ENCODE measurements at places on chromosomes 12 and 14.
A peak's percentile ranks its signal among the peaks of the same experiment; 100 is the strongest.

- no peak for DNase-seq
Observed at GRCh38 chr12:56029166-56029519, 8.3 kb downstream of the IKZF4 start.

DNA sequence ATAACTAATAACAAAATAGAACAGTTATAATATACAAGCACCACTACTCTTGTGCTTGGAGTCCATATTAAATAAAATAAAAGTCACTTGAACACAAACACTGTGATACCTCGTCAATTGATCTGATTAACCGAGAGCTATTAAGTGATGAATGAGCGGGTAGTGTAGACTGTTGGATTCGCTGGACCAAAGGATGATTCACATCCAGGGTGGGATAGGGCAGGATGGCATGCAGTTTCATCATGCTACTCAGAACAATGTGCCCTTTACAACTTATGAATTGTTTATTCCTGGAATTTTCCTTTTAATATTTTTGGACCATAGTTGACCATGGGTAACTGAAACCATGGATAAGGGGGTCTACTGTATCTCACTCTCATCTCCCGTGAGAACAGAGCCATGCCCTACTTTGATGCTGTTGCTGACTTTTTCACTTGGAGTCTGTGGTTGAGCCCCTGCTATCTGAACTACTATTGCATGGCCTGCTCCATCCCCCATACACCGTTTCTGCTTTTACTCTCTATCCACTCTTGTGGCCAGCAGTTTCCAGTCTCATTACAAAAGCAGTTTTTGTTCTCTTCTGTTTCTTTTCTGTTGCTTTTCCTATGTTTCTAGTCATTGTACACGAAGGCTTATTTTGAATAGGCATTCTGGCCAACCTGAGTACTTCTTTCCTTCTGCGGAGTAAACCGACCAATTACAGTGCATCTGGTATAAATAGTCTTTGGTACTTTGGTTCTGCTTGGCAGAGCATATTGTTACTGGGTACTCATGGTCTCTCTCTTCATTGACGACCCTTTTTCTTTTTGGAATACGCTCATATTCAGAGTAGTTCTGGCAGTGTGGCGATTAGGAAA is 12.2 kb downstream of the TMTC2 start:
- no peak for DNase-seq

GRCh38 chr12:1915082-1915968 is 3.1 kb downstream of the CACNA2D4 start:
- no peak for DNase-seq

DNA sequence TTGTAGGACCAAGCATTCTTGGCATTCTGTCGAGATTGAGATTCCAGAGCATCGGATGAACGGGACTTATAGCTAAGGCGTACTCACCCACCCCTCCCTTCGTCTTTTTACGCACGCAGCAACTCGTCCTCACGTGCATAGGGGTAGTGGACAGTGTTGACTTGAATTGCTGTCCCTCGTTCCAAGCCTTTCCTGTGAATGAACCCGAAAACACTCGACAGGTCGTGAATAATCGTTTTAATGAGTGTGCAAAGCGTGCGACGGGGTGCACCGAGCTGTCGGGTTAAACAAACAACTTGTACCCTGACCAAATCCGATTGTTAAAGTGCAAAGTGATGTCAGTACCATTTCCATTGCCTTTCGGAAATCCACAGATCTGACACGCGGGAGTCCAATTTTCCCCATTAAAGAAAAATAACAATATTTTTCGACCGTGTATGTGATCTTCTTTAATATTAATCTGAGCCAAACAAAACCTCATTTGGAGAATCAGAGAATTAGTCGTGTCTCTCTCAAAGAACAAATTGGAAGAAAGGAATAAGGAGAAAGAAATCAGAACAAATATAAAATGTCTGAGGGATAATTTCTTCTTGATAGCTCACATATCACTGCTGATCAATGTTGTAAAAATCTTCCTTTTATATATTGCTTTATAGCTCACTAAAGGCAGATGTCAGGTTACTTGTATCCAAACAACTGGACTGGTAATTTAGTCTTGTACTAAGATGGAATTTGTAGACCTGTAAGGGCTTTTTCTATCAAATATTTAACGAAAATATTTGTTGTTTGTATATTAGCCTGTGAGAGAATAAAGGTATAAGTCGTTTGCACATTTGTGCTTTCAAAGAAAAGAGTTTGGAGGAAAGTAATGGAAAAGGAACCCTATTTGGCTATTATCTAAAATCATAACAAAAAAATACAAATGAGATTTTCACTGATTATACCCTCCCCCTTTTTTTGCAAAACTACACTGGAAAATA is 11.8 kb downstream of the FOXG1 start:
- no peak for DNase-seq

- no peak for DNase-seq
Observed at GRCh38 chr14:36955376-36955775, 217.0 kb downstream of the SLC25A21 start.

DNA sequence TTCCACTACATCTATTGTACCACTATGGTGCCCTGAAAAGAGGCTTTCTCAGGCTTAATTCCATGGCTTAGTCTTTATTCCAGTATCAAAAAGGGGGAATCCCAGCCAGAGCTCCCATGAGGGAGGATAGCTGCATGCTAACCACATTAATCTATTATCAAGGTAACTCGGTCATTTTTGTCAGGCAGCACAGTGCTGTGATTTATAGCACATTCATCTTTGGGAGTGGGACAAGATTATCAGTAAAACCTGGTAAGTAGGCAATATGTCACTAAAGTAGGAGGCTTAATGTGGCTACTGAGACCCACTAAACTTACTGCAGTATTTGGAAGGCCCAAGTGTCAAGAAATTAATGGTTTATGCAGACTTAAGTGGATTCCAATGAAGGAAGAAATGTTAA is 58.9 kb downstream of the DAD1 start:
- DNase-seq: no peak

DNA sequence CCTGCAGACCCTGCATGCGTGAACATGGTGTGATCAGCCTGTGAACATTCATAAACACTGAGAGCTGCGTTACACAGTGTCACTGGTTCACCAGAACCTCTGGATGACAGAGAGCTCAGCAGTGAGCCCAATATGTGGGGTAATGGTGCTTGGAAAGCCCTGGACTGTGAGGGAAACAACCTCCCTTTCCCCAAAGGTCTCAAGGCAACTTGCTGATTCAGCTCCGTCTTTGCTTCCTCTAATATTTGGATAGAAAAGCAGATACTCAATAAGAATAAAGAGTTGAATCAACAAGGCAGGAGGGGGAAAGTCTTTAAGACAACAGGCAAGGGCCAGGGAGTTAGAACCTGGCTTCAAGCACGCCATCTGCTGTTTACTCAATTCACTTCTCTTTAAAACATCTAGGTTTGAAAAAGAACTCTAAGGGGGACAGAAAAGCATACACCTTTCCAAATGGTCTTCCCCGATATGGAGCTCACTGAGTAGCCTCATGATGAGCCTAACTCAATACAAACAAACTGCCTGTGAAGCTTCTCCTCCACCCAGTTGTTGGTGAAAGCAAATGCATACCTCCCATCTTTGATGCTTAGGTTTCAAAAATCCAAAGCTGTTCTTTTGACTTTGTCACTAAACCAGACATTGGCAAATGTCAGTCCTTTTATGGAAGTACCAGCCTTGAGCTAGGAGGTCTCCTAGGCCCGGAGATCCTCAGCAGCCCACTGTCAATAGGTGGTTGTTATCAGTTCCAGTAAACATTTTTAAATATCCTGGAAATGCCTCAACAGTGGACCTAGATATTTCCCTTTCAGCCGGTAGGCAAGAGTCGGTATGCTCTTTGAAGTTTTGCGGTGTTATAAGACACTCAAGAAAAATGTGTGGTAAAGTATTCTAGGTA is 76.1 kb downstream of the SAMD4A start:
- DNase-seq: peak; percentile 11
